ENCODE measurements at places on chromosomes 11 and 22.

DNA sequence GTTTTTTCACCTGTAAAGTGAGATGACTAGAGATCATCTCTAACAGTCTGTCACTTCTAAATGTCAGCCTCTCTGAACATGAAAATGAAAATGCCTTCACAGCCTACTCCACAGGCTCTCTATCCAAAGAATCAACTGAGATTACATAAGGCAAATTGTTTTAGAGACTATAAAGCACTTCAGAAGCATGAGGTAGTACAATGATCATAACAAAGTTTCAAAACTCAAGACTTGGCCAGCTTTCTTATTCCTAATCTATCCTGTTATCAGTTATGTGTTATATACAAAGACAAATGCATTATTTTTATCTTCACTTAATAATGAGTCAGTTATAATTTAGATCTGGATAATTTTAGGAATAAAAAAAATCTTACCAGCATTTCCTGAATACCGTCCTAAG is 20.3 kb upstream of the CEP126 start:
- DNase-seq = no peak

- DNase-seq = no peak
Observed at GRCh38 chr22:48643066-48643731, 1184.5 kb downstream of the BRD1 start.

DNA sequence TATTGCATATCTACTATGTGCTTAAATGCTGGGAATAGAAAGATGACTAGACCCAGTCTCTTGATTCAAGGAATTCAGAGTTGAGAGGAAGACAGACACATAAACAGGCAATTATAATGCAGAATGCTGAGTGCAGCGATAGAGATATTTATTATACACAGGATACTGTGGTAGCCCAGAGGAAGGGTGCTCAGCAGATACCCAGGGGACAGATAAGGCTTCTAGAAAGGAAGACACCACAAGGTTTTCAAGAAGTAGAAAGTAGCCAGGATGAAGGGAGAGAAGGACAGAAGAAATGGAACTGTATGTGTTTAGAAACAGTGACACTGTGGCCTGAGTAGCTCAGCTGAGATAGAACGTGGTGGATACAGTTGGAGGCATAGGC is 79.4 kb upstream of the NNMT start:
- DNase-seq = no peak

DNA sequence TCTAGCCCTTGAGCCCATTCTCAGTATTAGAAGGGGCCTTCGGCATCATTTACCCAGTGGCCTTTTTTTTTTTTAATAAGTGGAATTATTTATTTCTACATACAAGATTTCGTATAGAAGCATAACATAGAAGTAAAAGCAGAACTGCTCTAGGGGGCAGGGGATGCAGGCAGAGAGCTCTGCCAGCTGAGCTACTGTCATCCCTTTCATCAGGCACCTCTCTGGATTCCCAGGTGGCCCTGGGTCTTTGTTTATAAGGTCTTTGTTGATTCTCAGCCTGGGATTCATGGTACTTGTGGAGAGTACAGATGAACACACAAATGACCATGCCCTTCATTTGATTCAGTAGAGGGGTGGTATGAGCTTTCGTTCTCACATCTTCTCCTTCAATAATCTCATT is 66.4 kb downstream of the GAB2 start:
- DNase-seq = no peak

DNA sequence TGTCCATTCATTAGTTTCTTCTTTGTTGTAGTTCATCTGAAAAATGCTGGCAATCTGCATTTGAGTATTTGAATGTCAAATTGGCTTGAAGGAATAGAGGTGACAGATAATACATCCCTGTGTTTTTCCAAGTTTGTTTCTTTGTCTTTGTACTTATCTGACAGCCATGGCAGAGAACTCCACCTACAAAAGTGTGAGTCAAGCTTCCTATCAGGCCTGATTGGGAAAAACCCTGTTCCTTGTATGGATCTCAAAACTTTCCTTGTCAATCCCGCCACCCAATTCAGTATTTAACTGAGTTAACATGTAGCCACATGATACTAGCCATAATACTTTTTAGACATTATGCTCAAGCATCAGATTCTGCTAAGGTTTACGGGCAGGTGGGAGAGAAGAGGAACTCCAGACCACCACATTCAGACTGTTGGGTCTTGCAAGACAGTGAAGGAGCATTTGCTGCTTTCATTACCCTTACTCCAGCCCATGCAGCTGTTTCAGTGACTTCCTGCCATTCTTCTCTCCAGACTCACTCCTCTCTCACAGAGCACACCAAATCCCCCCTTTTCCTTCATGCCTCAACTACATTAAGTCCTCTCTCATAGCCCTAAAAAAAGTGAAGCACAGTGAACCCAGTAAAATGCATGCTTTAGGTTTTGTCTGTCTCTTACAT is 65.9 kb downstream of the BLID start:
- DNase-seq = no peak

DNA sequence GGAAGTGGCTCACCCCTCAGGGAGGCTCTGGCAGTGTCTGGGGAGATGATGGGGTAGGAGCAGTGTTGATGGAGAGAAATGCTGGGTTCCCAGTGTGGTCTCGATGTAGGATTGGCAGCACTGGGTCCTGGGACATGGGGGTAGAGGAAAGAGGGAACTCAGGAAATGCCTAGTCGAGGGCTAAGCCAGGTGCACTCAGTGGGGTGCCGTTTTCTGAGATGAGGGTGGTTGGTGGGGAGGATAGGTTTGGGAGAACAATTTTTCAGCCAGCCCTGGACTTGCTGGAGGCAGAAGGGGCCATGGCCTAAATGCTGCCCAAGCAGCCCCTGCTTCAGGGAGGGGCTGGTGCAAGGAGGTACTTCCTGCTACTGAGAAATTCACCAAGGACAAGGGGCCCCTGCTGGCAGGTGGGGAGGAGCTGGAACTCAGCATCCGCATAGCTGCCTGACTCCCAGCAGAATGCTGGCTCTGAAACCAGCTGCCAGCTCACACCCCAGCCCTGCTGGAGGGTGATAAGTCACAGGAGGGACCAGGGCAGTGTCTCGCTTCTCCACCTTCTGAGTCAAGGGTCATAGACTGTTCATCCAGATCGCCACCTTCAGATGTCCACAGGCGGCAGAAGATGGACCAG is 6.0 kb downstream of the CCDC157 start:
- DNase-seq = no peak

DNA sequence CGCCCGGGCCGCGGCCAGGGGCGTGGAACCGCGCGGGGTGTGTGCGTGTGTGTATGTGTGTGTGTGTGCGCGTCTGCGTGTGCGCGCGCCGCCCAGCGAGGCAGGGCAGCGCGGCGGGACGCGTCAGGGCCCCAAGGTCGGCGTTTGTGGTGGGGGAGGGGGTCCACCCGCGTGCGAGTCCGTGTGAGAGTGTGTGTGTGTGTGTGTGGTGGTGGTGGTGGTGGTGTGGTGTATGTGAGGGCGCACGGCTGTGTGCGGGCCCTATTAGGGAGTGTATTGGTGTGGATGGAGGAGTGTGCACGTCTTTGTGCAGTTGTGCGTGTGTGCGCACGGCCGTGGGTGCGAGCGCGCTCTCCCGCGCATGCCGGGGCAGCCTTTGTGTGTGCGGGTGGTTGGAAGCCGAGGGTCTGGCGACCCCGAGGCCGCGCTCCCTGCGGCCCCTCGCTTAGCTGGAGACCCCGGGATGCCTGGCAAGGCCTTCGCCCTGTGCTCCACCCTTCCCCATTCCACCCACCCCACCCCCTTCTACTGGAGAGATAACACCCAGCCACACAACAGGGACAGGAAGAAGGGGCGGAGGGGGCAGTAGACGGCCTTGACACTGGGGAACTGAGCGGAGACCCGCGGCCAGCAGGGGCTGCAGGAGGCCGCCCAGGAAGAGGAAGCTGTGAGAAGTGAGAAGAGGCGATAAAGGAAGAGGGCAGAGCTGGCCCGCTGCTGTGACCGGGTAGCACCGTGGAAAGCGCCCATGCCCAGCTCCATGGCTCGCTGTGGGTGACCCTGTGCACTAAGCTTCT is 528 bp upstream of the ARRB1 start:
- peak; percentile 85 for DNase-seq

GRCh38 chr11:28697920-28698827 is 590.0 kb downstream of the METTL15 start:
- peak; percentile 86 for DNase-seq

GRCh38 chr11:111573821-111574249 is 28.4 kb upstream of the SIK2 start:
- DNase-seq = peak; percentile 48

DNA sequence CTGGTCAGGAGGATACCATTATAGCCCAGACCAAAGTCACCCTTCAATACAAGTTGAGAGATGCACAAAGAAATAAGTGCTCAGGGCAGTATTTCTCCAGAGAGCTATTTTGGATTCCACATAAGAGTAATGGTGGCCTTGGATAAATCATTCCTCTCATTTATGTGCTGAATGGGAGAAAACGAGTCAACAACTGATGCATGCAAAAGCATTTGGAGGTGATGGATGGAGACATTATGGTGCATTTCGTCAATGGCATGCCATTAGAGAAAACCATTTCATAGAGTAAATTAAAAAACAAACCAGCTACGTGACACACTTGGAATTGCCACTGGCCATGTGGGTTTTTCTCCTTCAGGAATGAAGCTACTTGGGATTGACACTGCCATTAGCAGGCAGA is 81.2 kb downstream of the ARL14EP start:
- no peak for DNase-seq

DNA sequence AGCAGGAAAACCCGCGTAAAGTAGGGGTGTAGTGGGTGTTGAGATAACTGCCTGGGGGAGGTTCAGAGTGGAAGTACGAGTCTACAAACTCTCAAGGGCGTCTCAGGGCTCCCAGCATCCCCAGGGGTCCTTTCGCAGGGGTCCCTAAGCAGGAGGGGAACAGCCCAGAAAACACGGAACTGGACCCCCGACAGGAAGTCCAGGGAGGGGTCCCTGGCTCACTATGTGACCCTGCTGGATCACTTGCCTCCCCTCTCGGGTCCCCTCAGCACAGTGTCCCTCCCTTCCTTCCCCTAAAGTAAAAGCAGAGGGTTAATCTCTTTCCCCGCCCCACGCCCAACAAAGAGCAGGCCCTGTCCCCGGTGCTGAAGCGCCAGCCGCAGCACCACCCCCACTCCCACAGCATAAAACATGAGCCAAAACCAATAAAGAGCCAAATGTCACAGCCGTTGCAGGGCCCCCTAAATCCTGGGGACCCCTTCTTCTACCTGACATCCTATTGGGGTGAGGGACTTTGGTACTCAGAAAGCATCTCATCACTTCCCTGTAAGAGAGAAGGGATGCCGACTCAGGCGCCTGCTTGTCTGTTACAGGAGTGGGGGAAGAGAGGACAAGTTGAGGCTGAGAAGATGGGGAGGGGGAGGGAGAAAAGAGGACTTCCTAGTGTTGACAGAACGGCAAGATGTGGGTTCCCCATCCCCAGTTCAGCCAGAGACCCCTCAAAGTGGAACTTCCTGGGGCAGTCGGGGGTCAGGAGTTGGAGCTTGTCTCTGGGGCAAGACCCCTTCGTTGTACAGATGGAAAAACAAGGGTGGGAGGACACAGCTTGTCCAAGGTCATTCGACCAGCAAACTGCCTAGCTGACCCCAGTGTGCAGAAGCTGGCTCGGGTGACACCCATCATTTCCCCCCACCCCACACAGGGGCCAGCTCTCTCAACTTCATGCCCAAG is 1.4 kb upstream of the NEFH start:
- DNase-seq = peak; percentile 50

DNA sequence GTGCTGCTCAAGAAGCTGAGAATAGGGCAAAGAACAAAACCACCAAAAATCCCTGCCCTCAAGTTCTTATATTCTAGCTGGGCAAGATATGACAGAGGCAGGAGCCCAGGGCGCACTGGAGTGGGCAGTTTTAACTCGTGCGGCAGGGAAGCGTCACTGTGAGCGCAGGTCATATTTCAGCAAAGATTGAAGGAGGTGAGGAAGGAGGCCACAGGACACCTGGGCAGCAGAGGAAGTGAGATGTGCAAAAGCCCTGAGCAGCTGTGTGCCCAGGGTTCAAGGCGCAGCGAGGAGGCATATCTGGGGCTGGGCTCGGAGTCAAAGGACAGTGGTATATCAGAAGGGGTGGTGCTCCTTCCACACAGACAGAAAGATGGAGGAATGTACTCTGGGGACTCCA is 13.5 kb downstream of the KCNC1 start:
- DNase-seq = no peak

- DNase-seq = no peak
Observed at GRCh38 chr11:86155200-86155844, 86.4 kb upstream of the PICALM start.

- DNase-seq = no peak
Observed at GRCh38 chr11:2098691-2099515, 40.3 kb downstream of the IGF2 start.

Data from adipocyte (in vitro differentiated cells).